ENCODE measurements at places on chromosomes 16 and 17.

- DNase-seq: no peak
Measured at GRCh38 chr16:73717266-73717974, 579.2 kb upstream of the PSMD7 start.

- DNase-seq: no peak
Measured at GRCh38 chr17:78896091-78896833, 6.7 kb downstream of the CEP295NL start.

- DNase-seq: peak; percentile 42
Measured at GRCh38 chr17:59425085-59425931, 93.9 kb downstream of the YPEL2 start.

DNA sequence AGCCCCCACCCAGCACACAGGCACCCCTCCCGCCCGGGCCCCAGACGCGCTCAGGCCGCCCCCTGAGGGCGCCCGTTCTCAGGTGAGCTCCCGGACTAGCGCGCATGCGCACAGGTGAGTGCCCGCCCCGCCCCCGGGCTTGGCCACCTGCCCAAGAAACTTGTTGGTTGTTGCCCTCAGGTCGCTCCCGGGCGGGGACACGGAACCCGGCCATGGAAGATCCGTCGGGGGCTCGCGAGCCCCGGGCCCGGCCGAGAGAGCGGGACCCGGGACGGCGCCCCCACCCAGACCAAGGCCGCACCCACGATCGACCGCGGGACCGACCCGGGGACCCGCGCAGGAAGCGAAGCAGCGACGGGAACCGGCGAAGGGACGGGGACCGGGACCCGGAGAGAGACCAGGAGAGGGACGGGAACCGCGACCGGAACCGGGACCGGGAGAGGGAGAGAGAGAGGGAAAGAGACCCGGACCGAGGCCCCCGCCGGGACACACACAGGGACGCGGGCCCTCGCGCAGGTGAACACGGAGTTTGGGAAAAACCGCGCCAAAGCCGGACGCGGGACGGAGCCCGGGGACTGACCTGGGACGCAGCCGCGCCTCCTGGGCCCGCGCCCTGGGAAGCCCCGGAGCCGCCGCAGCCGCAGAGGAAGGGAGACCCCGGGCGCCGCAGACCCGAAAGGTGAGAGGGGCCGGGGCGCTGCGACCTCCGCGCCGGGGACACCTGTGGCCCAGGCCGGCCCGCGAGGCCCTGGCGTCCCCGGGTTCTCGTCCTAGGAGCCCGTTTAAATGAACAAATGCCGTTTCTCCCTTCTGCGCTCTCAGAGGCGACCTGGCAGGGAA, at the start of gene MARVELD3:
Gene MARVELD3, plus strand, starts transcription at position 167 of the 840 bp plus-strand sequence. Its CDS starts 46 bp downstream, at position 213.
- DNase-seq: peak; percentile 78

DNA sequence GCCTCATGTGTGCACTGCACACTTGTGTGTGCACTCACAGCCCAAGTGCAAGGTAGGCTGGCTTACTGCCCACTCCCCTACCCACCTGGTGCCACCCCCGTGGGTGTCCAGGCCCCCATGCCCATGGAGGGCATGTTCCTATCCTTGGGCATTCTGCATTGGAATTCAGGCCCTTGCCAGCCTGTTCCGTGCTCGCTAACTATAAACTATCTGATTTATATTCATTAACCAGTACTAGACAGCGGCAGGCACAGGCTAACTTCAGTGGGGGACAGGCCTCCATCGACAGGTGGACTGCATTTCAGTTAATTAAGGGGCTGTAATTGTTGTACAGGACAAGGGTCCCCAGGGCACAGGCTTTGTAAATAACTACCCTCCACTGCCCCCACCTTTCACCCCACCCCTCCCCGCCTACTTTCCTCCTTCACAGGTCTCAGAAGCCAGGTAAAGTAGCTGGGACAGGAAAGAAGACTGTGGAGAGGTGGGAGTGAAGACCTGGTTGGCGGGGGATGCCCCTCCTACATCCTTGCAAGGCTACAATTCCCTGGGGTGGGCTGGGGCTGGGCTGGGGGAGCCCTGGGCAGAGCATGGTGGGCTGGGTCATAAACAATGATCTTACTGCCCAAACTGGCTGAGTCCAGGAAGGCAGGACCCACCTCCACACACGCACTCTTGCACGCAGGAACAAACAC, 119.0 kb upstream of the LHX1 start:
- no peak for DNase-seq

- DNase-seq: no peak
Measured at GRCh38 chr17:1985686-1986085, 39.4 kb downstream of the RTN4RL1 start.
